Brain microvascular endothelial cell (primary cell): ENCODE measurements at places on chromosomes 4 and X.

- no peak for DNase-seq
Observed at GRCh38 chr4:117412661-117413060, 327.3 kb upstream of the TRAM1L1 start.

- no peak for DNase-seq
Observed at GRCh38 chr4:105992641-105993305, 97.5 kb downstream of the NPNT start.

DNA sequence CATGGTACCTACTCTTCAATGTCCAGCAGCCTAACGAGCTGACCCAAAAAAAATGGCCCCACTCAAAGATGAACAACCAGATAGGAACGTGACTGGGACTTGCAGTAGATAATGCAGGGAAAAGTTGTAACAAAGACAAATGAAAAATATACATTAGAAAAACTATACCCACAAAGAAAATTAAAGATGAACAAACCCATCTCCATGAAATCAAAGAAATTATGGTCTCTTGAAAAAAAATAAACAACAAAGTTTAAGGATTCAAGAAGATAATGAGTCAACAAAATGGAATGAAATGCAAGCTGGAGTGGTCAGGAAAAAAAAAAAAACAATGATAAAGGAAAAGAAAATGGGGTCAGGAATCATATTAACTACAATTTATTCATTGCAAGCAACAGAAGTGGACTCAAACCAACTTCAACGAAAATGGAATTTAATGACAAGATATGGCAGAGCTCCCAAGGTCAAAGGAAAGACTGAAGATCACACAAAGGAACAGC, 309.8 kb upstream of the GALNT7 start:
- no peak for DNase-seq

GRCh38 chrX:68698942-68699341, 51.5 kb downstream of the STARD8 start:
- DNase-seq, result no peak

DNA sequence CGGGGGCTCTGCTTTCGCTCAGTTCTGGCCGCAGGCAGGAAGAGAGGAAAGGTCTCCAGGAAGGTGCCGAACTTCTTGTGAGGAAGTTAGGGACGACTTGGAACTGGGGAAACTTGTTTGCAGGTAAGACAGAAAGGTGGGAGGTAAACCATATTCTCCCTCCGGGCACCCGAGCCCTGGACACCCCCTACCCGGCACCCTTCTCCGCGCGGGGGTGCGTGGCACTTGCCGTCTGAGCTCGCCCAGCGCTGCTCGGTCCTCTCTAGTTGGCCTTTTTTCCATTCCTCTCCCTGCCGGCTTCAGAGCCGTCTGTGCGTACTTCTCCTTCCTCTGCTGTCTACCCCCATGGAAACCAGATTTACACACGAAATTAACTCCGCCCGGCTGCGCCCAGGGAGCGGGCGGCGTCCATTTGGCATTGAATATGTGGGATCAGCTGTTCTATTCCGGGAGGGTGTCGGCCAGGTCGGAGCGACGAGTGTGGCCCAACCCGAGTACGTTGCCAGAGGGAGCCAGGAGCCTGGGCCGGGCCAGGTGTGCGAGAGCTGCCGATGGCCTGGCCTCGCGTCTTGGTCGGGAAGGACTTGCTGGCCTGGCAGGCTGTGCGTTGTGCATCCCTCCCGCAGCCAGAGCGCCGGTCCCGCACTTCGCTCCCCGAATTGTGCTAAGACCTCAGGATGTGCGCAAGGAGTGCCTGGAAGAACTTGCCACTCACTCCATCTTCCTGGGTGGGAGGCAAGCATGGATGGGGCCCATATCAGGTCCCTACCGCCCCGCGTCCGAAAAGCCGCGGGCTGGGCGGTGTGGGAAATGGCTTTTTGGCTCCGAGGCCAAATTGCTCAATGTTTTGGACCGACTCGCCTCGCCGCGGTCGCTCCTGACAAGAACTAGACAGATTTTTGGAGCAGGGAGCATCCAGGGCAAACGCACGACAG, 1.7 kb downstream of the PDGFRA start:
- peak; percentile 8 for DNase-seq

DNA sequence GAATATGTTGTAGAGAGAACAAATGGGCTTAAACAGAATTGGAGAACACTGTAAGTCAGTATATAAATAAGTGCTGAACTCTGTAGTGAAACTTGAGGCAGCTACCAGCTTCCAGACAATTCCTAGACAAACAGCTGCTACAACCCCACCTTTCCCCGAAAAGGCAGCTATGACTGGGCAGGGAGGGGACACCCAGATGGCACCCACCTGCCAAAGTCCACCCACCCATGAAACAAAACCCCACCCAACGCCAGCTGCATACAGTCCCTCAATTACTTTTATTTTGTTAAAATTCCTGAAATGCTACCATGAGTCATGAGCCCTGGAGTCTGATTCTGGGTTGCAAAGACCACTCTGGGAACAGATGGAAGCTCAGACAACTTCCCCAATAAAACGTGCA, 24.4 kb downstream of the RELL1 start:
- DNase-seq, result peak; percentile 23

- no peak for DNase-seq
Observed at GRCh38 chrX:5672099-5672498, 556.6 kb downstream of the NLGN4X start.
